Tracheal epithelial cell (primary cell): ENCODE measurements at places on chromosomes 2 and 18. TPM values are rescaled to one million over a fixed set of nuclear protein-coding genes. Genes with fewer than 3 reads are reported as not detected.

CHRNG gene
- total RNA-seq = not detected in 2 replicates

SLC4A3 gene
- 1.3 and 5.3 TPM in 2 replicates for total RNA-seq

PJVK gene
- 0.72 TPM in 1 of 2 replicates, not detected in the other for total RNA-seq

TMEM163 gene
- total RNA-seq = 0.72 TPM in 1 of 2 replicates, not detected in the other

RUFY4 gene
- total RNA-seq = under 0.01 TPM in 1 of 2 replicates, not detected in the other

REG1B gene
- not detected in 2 replicates for total RNA-seq

TXNDC2 gene
- not detected in 2 replicates for total RNA-seq

CLEC4F gene
- total RNA-seq = not detected in 2 replicates

GCC2 gene
- 10.4 and 10.8 TPM in 2 replicates for total RNA-seq

FAM124B gene
- 0.21 TPM in 1 of 2 replicates, not detected in the other for total RNA-seq

SPIRE1 gene
- total RNA-seq = 74.5 and 114 TPM in 2 replicates

PPIL3 gene
- 24.1 and 38.4 TPM in 2 replicates for total RNA-seq

IFIH1 gene
- total RNA-seq = 1.9 and 15.2 TPM in 2 replicates

C2orf76 gene
- 3.4 and 4.8 TPM in 2 replicates for total RNA-seq

UGT1A7 gene
- 1.4 and 1.5 TPM in 2 replicates for total RNA-seq
